ENCODE measurements at places on chromosomes 3 and 15.

DNA sequence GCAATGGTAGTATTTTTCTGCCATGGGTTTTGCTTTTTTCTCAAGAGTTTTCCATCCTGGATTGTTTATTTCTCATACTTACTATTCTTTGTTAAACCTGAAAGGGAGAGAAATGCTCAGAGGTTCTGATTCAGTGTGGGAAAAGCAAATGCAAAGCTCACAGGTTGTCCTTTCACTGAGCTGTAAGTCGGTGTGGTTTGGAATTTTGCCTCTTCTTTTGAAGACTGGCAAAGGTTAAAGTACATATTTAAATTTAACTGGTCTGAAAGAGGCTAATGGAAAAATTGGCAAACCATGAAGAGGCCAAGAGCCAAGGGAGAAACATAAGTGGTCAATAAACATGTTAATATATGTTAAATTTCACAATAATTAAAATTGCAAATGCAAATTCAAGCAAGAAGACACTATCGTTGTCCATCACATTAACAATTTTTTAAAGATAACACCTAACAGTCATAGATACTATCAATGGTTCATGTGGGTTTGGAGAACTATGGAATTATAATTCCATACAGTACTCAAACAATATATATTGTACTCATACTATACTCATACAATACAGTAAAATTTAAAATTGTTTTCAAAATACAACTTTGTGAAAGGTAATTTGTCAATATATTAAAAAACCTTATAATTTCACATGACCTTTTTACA, 246.8 kb upstream of the STT3B start:
- no peak for DNase-seq

- no peak for DNase-seq
These were observed 117.9 kb upstream of the SMAD3 start for GRCh38 chr15:66947471-66947870.

DNA sequence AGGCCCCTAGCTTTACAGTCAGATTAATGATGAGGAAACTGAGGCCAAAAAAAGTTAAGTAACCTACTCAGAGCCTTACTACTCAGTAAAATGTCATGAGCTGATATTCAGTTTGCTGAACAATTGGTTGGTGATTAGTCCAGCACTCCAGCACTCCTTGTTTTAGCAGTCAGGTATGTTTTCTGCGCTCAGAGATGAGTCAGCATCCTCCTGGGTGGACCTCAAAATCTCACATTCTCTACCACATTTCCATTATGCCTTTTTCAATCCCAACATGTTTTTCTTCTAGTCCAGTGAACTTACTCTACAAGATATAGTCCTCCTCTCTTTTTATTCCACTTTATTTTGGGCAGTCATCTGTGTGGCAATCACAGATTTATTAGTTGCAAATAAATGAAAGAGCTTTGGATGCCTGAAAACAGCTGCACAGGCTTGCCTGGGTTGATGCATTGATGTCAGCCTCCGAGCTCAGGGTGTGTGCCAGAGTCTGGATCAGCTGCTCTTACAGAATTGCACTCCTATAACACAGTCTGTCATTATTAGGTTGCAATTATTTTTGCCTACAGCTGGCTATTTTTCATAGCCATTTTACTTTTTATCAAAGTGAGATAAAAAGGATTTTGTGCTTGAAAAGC, 133.2 kb downstream of the ARPP21 start:
- DNase-seq, result no peak

DNA sequence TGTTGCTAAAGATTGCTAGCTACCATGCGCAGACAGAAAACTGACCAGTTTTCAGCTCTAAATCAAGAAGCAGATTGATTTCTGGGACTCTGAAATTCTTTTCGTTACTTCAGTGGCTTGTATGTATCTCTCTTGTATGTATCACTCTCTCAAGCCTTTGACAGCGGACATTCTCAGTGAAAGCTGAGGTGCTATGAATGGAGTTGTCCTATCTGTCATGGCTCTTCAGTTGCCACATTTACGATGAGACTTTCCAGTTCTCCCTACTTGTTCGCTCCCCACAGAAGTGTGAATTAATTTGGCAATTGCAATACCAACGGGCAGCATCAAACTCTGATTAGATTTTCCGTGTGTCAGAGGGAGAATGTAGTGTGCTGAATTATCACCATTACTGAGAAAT, 432.4 kb downstream of the GRM7 start:
- DNase-seq, result no peak

DNA sequence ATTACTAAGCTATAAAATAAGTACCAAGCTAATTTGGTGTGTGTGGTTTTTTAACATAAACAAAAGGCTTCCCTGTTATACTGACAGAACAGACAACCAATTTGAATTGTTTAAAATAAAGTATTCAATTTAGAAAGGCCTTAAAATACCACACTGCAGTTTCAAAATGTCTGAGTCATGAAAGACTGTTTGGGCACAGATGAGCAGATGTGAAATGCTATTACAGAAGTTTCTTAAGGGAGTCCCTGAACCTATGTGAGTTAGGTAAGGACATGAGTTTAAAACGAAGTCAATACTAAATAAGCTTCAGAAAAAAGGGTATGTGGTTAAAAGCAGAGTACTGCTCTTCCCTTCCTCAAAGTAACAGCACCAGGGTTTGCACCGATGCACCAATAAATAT, 69.7 kb upstream of the SETMAR start:
- no peak for DNase-seq

- no peak for DNase-seq
These were observed 44.0 kb upstream of the CGNL1 start for GRCh38 chr15:57332326-57332725.

Measured in NCI-H510A (cell line).